ENCODE measurements at places on chromosomes 4 and X.

DNA sequence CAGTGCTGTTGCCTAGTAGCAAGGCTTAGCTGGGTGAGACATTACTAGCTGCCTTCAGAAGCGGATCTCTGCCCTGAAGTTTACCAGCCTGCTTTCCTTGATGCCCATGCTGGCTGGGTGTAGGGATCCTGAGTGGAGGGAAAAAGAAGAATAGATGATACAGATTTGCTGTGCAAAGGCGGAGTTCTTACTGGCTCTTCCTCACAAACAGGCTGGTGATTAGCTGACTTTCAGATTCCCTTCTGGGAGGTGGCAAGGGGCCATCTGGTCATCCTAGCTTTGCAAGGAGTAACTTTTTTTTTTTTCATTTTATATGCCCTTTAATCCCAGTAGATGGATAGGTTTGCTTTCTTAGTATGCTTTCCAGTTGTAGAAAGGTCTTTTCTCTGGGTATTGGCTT lies 44.8 kb downstream of the SMARCA5 start:
- no peak for DNase-seq

DNA sequence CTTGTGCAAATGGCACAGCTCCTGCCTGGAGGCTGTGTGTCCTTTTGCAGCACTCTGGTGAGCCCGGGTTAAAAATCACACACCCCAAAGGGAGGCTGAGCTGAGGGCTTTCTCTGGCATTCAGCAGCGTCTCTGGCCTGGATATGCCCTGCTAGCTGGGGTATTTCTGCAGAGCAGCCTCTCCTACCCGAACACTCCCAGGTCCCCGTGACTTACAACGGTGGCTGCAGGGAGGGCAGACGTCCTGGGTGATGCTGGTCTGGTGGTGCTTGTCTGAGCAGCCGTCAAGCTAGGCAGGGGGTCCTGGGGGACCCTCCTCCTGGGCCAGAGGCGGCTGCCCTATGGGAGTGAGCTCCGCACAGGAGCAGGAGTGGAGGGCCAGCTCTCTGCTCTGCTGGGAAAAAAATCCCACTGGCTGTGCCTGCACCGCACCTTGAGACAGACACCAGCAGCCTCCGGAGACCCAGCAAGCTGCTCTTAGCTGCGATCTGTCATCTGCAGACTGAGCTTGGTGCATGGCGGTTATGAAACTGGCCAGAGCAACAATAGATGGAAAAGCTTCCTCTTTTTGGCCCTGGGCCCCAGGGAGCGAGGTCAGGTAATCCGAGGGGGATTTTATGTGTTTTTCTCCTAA lies 41.3 kb upstream of the ASMTL start:
- DNase-seq, result no peak

DNA sequence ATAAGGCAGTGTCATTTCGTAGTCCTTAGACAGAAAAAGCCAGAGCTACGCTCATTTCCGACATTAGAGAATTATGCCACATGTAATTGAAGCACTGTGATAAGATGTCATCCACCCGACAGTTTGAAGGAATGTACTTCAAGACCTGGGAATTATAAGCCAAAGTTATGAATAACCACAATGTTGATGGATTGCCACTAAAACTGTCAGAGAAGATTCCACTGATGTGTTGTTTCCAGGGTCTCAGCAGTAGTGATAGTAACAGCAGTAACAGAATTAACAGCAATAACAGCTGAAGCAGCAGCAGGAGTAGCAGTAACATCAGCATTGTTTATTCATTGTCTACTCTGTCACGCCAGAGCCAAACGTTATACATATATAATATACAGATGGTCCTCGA lies 24.7 kb downstream of the RAB33A start:
- no peak for DNase-seq

- DNase-seq, result peak; percentile 62
Measured at GRCh38 chr4:136864604-136865185, 667.6 kb downstream of the PCDH18 start.

DNA sequence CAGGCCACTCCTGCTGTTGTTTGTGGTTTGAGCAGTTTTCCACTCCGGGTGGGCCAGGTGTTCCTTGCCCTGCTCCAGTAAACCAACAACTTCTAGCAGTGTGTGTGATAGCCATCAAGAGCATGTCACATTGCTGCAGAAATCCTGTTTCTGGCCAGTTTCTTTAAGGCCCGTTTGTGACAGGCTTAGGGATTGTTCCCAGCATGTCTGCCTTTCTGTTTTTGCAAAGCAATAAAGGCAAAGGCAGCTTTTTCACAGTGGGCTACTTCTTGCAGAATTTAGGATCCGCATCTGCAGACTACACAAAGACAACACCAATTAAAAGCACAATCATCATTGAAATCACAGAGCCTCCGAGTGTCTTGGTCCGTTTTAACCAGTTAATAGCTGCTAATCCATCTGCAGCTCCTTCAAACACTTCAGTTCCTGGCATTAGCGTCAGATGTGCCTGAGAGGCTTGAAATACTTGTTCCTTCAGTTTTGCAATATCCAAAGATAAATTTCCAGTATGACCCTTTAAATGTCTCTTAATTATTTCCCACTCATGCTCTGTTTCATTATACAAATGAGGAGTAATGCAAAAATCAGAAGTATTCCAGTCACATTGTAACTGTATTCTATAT lies 65.1 kb downstream of the ADAM29 start:
- DNase-seq, result no peak

GRCh38 chr4:38242822-38243387 lies 282.7 kb downstream of the PTTG2 start:
- no peak for DNase-seq

DNA sequence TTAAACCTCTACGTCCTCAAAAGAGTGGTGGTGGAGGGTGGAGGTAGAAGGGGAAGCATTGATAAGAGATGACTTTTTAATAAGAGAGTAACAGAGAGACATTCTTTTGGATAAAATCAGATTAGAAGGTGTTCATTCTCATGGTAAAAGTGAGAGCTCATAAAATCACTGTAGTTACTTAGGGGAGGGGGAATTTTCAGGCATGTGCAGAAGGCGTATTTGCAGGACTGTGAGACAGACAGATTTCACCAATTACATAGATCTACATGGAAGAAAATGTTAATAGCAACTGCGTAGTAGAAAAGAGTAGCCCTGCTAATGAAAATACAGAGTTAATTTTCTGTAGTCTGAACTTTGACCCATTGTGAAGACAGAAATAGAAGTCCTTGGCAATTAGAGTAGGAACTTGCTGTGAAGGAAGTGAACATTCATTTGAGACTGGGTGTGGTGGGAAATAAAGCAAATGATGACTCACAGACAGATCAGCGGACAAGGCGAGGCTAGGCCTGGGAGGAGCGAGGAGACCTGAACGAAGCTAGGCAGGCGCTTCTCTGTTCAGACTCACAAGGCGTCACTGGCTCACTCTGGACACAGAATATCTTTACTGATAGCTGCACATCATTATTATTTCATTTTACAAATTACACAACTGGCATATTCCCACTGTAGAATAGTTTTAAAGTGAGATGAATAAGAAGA lies 57.2 kb upstream of the FAM9C start:
- no peak for DNase-seq

DNA sequence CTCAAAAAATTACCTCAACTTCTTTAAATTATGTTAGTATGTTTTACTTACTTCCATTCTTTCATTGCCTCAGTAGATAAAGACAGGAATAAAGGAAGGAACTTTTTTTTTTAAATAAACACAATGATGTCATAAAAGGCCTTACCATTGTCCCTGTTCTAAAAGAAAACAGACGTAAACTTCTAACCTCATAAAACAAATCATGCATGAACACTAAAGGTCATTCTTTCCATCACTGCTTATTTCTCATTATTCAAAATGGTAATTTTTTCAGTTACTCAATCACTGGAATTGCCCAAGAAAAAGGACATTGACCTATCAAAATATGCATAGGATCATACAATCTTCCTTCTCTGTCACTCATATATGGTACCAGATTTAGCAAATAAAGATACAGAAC lies 32.2 kb upstream of the ARMCX2 start:
- DNase-seq, result no peak

GRCh38 chr4:184657144-184657543 lies 7.6 kb downstream of the PRIMPOL start:
- DNase-seq, result no peak

- no peak for DNase-seq
Measured at GRCh38 chr4:184796906-184797305, 28.9 kb downstream of the ACSL1 start.

DNA sequence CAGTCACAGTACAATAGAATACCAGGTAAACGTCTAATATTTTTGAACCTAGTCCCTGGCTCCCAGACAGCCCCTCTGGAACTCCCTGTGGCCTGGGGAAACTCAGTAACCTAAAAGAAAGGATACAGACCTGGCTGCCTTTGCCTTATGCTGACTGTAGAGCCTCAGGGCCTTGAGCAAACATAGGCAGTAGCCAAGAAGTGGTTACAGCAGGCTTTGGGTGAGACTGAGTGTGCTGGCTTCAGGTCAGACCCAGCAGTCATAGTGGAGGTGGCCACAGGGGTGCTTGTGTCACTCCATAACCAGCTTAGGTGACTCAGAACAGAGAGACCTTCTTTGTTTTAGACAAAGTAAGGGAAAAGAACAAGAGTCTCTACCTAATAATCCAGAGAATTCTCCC lies 141.8 kb upstream of the PRDX4 start:
- no peak for DNase-seq

GRCh38 chr4:158255727-158256324 lies 45.5 kb downstream of the TMEM144 start:
- no peak for DNase-seq

DNA sequence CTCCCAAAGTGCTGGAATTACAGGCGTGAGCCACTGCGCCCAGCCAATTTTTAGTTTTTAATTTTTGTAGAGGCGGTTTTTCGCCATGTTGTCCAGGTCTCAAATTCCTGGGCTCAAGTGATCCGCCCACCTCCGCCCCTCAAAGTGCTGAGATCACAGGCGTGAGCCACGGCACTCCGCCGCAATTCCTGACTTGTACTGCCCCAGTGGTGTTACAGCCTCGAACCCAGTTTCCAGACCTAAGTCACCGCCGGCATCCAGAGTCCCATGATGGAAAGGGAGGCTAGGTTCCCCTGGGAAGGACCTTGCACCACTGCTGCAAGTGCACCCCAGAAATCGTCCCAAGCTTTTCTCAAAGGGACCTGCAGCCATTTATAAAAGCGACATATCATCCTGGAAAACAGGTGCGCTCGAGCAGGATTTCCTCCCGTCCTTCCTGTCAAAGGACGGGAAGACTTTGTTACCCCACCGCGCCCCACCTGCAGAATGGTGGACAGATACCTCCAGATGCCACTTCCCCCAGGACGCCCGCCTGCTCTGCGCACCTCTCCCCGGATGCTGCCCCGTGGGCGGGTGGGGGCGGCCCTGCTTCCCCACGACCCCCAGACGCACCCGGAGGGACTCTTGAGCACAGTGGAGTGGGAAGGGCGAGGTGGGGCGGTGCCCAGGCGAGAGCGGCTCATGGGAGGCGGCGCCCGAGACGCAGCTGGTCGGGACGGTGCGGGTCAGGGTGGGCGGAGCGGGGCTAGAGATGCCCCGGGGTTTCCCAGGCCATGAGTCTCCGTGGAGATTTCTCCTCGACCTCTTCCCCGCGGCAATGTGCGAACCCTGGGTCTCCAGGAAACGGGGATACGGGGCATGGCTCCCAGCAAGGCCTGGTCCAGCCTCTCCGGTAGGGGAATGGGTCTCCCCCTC lies 947 bp upstream of the RPL10 start:
- DNase-seq, result peak; percentile 79

GRCh38 chrX:26375346-26375745 lies 159.4 kb downstream of the MAGEB5 start:
- no peak for DNase-seq

DNA sequence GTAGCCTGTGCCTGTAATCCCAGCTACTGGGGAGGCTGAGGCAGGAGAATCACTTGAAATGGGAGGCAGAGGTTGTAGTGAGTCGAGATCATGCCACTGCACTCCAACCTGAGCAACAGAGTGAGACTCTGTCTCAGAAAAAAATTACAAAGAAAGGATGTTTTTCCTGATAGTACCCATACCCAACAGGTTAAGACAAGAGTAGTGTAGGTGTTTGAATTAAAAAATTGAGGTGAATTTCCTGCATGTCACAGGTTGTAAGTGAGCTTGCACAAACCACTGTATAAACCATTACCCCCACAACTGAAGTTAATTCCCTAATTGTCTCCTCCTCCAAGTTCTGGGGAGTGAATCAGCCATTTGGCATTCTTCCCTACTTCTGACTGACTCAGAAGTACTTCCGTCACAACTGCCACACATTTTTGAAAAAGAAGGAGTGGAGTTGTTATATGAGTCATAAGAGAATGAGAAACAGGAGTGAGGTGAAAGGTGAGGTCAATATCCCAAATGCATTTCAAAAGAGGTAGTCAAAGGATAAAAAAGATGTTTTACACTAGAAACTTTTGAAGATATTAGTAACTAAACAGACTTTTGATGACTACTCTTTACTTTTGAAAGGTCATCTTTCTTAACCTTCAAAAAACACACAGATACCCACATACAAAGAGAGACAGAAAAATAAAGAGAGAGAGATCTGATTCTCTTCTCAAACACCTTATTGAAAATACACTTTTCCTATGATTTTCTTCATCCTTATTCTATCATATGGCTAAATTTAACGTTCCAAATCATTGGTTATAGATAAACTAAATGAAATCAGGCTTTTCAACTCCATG lies 134.5 kb downstream of the BTC start:
- DNase-seq, result no peak

Measured in BE2C (cell line).